ENCODE measurements at places on chromosomes 5 and 9. TPM values are rescaled to one million over a fixed set of nuclear protein-coding genes. Genes with fewer than 3 reads are reported as not detected.
A peak's percentile ranks its signal among the peaks of the same experiment; 100 is the strongest.

DNA sequence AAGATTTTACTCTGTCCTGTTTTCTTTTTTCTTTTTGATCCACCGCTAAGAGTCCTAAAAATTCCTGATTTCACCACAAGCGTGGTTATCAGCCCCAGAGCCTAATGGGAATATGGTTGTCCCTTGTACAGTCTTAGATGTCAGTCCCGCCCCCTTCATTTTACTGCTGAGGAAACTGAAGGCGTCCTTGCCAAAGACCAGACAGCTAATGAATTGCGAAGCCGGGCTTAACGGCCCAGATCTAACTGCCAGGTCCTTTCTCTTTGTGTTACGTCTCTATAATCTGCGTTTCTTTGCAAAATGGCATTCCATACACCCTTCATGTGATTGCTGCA, 497 bp downstream of the NSA2 start:
- no peak for DNase-seq

DNA sequence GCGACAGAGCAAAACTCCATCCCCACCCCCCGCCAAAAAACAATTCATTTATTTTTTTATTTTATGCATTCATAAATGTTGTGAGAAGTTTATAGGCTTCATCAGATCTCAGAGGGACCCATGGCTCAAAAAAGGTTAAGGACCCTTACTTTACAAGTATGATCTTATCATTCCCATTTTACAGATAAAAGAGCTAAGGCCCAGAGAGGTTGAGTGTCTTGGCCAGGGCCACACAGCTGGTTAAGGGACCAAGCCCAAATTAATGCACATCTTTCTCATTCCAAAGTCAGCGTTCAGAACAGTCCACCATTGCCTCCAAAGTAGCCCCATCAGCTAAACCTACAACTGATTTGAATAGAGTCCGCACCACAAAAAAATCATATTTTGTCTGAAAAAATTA, 67.8 kb downstream of the PPARGC1B start:
- DNase-seq = no peak

GRCh38 chr9:131593936-131594665, 48.8 kb downstream of the PRRT1B start:
- no peak for DNase-seq

- peak; percentile 77 for DNase-seq
Measured at GRCh38 chr5:14250084-14250695, 107.0 kb downstream of the TRIO start.

DNA sequence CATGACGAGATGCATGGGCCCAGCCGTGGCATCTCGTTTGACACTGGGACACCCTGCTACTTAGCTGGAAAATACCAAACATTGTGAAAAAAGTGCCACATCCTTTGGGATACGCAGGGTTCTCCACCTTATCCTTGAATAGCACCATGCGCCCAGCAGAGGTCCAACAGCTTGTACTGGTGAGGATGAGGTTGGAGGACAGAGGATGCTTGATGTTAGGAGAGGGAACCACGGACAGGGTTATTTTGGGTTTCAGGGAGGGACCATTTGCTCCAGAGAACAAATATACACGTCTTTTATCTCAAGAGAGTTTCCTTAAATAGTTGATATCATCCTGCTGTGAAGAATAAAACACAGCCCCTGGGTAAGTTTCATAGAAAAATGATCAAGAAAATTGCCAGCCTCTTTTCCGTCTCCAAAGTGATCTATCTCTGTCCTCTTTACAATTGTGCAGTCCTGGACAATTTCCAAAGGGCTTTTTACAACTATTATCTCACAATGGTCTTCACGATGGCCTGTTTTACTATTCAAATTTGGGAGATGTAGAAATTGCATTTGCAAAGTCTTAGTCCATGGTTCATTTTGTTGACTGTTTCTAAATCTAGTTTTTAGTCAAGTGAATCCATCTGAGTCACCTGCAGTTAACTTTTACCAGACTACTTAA, 19.9 kb upstream of the FRRS1L start:
- DNase-seq = no peak

- no peak for DNase-seq
Measured at GRCh38 chr5:154770111-154770510, 14.9 kb downstream of the LARP1 start.

GRCh38 chr5:76617229-76617628, 6.0 kb downstream of the F2RL2 start:
- no peak for DNase-seq

DNA sequence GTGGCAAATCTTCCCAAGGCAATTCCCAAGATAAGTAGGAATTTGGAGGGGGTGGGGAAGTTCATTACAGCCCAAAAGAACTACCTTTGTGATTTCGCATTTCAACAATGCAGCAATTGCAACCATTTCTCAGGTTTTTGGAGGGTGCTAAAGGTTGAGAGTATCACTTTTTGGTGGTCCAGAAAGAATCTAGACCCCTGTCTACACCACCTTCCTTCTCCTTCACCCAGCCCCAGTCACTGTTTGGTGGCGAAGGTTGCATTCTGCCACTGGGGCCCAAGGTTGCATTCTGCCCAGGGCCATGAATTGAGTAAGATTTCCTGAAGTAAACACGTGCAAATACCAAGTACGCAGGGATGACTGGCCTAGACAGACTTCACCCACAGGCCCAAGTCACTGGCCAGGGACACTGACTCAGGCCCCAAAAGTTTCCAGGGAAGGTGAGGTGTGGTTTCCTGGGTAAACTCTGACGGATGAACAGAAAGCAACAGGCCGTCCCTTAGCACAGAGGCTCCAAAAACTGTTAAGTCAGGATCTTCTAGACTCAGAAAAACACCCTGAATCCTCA, 5.7 kb downstream of the PDE6A start:
- no peak for DNase-seq

GRCh38 chr5:20476016-20476415, 488.0 kb upstream of the CDH18 start:
- no peak for DNase-seq

GRCh38 chr9:123775289-123776284, 154.3 kb downstream of the DENND1A start:
- no peak for DNase-seq

DNA sequence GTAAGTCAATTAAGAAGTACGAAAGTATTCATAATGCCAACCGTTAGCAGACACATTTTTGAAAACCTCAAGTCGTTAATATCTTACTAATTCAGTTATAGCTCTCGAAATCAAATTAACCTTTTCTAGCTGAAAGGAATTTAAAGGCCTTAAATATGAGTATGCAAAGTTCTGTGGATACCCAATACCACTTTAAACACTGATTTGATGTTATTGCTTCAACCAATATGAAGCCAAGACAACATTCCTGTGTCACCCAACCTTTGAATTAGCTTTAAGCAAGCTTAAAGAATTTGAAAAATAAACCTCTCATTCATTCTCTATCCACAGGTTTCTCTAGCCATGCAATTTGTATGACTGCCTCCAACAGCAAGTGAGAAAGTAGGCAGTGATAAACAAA, 204.5 kb downstream of the MCTP1 start:
- no peak for DNase-seq

The IFNA6 gene
- polyA plus RNA-seq = not detected

The IL5 gene
- not detected for polyA plus RNA-seq

The S1PR3 gene
- polyA plus RNA-seq = 21.4 TPM

The FOXD4L4 gene
- not detected for polyA plus RNA-seq

The PLAC8L1 gene
- 2.1 TPM for polyA plus RNA-seq

The FIBCD1 gene
- polyA plus RNA-seq = 8.2 TPM

The PROB1 gene
- 7.1 TPM for polyA plus RNA-seq

The AP3B1 gene
- polyA plus RNA-seq = 24.7 TPM

The WDR38 gene
- 10.8 TPM for polyA plus RNA-seq

The SPAAR gene
- polyA plus RNA-seq = 1.6 TPM
